ENCODE measurements at places on chromosomes 6 and 20.

DNA sequence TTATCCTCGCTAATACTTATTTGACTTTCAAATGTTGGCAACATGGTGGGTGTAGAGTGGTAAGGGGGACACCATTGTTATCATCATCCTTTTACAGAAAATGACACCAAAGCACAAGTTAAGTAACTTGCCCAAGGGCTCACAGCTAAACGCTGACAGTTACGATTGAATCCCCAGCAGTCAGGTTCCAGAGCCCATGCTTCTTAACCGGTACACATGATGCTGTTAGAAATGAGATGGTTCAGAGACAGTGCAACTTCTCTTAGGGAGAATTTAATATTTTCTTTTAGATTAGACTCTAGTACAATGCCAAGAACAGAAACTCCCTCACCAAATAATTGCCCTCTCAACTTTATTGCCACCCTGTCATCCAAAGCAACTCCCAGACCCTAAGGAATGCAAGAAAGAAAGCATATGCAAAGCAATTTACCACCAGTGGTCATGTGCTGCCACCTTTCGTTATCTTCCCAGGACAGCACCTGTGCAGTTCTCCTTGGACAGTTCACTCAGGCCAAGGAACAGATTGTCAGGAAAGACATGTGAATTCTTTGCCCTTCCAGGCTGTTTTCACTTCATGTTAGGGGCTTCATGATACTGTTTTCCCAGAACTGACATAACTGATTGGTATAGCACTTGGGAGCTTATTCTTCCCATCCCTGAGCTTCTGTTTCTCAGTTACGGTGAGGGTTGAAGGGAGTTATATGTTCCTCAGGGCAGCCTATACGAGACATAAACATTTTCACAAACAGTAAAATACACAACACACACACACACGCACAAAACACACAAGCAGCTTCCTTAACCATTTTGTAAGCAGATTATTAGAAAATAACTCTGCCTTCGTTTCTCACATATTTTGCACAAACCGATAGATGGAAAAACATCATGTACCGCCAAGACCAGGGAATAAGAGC is 5.1 kb downstream of the HLA-DMA start:
- DNase-seq, result no peak

DNA sequence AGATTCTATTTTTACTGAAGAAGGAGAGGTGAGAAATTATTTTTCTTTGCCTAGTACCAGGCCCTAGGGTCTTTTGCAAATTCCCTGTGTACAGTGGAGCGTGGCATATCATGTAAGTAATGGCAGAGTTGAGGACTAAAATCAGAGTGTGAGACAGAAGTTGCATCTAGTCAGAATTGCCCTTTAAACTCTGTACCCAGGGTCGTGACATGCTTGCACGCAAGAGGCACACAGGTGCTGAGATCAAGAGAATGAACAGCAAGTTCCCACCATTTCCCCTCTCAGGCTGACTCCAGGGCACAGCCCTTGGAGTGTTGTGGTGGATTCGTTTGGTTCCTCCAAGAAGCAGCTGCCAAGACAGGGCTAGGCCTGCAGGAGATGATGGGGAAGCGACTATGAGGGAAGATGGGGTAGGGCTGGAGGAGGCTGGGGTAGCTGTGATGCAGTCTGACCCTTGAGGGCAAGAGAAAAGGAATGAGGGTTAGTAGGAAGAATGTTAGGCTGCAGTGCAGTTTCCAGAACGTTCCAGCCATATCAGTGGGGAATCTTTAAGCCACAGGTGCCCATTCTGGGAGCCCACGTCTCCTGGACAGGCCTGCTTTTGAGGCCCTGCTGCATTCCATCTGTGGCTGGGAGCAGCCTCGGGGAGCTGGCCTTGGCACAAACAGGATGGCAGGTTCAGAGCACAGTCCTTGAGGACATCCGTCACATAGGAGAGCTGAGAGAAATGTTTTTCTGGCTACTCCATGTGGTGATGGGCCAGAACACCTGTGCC is 6.9 kb downstream of the NELFCD start:
- DNase-seq, result no peak

DNA sequence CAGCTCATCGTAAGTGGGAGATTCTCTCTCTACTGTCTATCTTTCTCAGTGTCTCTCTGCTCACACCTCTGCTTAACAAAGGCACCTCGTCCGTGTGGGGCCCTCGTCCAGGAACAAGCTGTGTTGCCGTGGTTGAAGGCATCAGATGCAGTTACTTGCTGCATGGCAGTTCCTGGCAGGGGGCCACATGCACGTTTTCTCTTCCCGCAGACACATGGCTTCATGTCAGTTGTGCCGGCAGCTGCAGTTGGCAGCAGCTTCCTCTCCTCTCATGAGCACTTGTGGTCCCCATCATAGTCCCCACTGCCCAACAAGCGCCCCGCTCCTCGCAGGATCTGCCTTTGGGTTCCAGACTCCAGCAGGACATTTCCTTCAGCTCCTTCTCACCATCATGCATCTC is 7.1 kb upstream of the AFDN start:
- no peak for DNase-seq

GRCh38 chr20:661474-662270 is 8.7 kb upstream of the SRXN1 start:
- no peak for DNase-seq

DNA sequence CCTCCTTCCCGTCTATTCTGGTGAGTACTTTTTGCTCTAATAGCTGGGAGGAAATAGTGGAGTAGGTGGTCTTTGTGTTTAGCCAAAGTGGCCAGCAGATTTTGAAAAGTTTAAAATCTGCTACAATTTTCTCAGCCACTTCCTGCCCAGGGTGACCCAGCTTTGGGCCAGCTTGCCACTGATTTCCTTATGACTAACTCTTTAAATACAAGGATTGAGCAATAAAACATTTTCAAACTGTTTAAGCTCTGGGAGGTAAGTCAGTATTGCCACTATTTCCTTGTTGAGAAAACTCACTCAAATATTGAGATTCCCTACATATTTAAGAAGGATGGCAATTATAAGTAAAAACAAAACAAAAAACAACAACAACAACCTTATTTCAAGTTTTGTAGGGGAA is 54.5 kb downstream of the TRMT11 start:
- DNase-seq, result peak; percentile 65

GRCh38 chr6:80642452-80642851 is 536.0 kb downstream of the BCKDHB start:
- DNase-seq, result peak; percentile 25

- peak; percentile 63 for DNase-seq
Measured at GRCh38 chr6:11009353-11009752, 34.8 kb downstream of the ELOVL2 start.

GRCh38 chr6:135114355-135115145 is 59.9 kb upstream of the HBS1L start:
- DNase-seq, result no peak

DNA sequence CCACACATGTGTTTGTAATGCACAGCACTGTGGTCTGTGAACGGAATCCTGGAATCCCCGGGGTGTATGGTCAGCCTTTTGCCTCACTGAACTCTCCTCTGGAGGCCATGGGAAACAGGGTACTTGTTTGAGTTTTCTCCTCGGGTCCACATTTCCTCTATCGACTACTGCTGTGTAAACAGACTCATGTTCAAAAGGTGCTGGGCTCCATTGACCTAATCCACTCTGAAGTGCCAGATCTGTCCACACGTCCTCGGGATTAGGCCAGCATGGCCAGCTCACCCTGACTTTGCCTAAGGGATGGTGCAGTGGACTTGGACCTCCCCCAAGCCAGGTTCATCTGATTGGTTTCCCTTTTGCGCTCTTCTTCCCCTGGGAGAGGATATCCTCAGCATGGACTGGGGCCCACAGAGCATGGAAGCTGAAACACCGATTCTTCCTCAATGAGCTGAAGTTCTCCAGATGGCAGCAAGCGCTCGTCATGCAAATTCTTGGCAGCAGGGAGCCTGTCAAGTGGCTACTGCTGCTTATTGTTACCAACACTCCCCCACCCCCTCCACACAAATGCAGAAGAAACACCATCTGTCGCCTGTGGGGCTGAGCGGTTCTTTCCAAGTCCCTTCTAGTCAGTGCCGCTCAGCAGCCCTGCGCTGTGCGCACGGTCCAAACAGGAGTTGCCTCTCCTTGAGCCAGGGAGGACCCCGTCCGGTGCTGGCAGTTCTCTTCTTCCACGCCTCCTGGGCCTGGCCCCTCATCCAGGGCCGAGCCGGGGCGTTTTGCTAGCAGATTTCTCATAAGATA is 292.6 kb upstream of the MARCKS start:
- peak; percentile 83 for DNase-seq

- DNase-seq, result no peak
Measured at GRCh38 chr6:145761584-145761983, 26.3 kb upstream of the EPM2A start.

DNA sequence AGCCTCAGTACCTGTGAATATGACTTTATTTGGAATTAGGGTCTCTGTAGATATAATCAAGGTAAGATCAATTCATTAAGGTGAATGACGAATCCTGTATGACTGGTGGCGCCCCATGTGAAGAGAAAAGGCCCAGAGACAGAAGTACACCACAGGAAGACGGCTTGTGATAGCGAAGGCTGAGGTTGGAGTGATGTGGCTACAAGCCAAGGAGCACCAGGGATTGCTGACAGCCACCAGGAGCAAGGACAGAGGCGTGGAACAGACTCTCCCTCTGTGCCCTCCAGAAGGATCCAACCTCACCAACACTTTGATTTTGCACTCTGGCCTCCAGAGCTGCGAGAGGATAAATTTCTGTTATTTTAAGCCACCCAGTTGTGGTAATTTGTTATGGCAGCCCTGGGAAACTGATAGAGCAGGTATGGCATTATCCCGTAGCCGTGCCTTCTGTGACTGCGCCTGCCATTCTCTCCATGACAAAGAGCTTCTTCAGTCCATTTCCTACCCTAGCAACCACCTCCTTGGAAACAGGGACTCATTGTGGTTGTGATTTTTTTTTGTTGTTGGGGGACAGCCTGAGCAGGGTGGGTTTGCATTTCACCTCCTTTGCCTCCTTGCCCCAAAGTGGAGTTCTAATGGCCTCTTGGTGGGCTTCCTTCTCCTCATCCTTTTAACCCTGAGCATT is 29.6 kb downstream of the PTK7 start:
- DNase-seq, result no peak

DNA sequence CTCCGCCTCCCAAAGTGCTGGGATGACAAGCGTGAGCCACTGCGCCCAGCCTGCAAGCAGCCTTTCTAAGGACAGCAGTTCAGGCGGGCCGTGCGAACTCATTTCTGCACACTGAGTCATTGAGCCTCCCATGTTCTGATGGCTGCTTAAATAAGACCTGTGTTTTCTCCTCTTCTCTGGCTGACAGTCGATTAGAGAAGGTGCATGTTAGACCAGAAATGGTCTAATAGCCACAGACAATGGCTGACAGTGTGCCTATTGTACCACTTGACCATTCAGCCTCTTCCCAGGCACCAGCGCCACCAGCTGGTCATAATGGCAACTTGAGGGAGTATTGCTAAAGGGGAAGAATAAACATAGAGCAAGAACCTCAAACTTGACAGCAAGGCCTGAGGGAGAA is 6.2 kb downstream of the CST11 start:
- DNase-seq, result peak; percentile 31

DNA sequence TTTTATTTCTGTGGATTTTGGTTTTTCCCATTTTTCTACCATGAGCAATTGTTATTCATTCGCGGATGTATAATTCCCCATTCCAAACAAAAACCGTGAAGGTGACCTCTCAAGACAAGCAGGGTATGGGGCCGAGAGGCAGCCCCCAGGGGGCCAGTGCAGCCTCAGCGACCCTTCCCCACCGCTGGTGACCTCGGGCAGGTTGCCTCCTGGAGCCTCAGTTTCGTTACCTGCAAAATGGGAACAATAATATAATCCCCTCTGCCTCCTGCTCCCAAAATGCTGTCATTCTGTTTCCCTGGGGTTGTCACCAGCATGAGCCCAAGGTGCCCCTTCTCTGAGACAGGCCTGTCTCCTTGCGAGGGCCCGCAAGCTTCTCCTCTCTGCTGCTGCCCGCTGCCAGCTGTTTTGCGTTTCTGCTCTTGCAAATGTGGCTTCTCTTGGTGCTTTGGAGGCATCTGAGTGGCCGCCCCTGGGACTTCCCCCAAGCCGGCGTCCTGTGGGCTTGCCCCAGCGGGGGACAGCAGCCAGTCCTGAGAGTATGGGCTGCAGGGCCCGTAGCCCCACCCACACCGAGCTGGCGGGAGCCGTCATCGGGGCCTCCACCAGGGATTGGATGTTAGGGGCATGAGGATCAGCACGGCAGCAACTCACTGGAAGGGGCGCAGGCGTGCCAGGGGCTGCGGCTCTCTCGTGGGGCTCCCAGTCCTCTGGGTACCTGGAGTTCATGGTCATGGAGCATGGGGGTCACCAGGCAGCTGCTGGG is 161.9 kb downstream of the TAF4 start:
- DNase-seq, result no peak

- DNase-seq, result no peak
Measured at GRCh38 chr20:32316667-32317066, 39.2 kb downstream of the KIF3B start.

DNA sequence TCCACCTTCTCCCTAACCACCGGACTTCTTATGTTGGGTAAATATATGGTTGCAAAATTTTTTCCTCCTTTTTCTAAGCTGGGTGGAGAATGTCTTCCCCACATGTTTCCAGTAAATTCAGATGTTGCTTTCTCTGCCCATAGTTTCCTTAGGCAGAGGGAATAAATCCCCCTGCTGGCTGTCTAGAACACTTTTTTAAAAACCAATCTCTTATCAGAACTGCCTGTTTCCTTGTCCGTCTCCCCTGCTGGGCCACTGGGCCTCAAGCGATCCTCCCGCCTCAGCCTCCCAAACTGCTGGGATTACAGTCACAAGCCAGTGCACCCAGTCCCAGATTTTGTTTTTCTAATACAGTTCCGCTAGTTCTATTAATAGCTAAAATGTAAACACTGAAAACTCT is 9.9 kb upstream of the WFDC2 start:
- DNase-seq, result peak; percentile 38

DNA sequence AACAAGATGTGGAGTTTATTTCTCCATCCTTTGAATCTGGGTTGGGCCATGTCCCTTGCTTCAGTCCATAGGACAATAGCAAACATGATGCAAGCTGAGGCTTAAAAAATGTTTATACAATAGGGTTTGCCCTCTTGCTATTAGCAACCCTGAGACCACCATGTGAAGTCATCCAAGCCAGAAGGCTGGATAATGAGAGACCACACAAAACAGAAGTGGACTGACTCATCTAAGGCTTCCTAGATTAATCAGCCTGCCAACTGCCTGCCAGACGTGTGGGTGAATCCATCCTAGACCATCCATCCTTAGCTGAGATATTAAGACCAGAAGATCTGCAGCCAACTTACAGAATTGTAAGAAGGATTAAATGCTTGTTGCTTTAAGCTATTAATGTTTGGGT is 38.1 kb upstream of the ISM1 start:
- DNase-seq, result no peak

- peak; percentile 42 for DNase-seq
Measured at GRCh38 chr6:11685481-11686093, 93.0 kb downstream of the ADTRP start.

GRCh38 chr20:47936612-47937011 is 151.3 kb upstream of the SULF2 start:
- DNase-seq, result no peak

DNA sequence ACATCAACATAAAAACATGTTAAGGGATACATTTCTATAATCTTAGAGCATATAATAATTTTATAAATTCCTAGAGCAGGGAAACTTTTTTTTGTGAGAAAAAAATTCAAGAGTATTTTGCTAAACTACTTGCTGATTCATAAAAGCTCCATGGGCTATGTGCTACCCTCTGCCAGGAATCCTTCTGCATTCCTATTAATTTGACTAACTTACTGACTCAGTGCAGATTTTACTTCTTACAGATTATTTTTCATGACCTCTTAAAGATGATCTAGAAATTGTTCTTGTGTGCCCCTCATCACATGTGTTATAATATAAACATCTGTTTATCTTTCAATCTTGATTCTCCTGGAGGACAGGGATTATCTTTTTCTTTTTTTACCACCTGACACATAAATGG is 5.7 kb downstream of the VTA1 start:
- peak; percentile 73 for DNase-seq

GRCh38 chr6:147603392-147604081 is 95.0 kb downstream of the SAMD5 start:
- no peak for DNase-seq

Measured in GM03348 (cell line).